ENCODE measurements at places on chromosomes 5 and 9.

DNA sequence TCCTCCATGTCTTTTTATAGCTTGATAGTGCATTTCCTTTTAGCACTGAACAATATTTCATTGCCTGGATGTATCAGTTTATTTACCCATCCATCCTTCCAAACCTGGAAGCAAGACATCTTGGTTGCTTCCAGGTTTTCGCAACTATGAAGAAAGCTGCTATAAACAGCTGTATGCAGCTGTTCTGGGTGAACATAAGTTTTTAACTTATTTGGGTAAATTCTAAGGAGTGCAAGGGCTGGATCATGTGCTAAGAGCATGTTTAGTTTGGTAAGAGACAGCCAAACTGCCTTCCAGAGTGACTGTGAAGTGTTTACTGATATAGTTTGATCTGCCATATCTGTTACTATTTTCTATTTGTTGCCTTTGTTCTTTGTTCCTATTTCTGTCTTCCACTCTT is 58.5 kb downstream of the CSF2 start:
- DNase-seq, result no peak

DNA sequence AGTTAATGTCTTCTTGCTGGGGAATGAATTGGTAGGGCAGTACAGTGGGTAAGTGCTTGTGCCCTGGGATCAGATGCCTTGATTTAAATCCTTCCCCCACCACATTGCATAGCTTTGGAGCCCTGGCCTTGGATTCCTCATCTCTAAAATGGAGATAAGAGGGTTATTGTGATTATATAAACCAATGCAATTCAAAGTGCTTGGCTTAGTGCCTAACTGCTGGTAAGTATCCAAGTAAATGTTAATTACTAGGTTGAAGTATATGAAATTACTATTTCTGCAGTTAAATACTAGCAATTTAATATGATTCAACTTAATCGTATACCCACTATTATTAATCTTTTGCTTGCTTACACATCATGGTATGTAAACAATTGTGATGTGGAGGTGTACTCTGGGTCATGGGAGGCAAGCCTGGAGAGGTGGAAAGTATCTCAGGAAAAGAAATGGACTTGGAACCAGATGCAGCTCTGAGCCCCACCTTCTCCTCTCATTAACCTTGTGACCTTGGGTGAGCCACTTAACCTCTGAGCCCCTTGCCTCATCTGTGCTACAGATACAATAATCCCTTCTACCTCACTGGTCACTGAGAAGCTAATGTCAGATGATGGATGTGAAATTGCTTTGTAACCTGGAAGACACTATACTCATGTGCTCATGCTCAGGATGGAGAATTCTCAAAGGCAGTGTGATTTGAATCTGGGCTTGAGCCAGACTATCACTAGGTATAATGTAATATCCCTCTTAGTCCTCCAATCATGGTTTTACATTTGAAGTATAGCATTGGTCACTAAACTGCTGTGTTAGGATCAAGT is 23.8 kb downstream of the NEUROG1 start:
- DNase-seq, result no peak

- DNase-seq, result no peak
Measured at GRCh38 chr5:142178651-142179050, 70.1 kb downstream of the NDFIP1 start.

- DNase-seq, result no peak
Measured at GRCh38 chr9:120950421-120951388, 24.1 kb upstream of the TRAF1 start.

- DNase-seq, result no peak
Measured at GRCh38 chr5:118711727-118712126, 276.6 kb downstream of the DTWD2 start.

GRCh38 chr9:135512241-135512603 is 9.0 kb upstream of the LCN1 start:
- DNase-seq, result no peak

- DNase-seq, result no peak
Measured at GRCh38 chr5:35799753-35800152, 56.9 kb upstream of the IL7R start.

DNA sequence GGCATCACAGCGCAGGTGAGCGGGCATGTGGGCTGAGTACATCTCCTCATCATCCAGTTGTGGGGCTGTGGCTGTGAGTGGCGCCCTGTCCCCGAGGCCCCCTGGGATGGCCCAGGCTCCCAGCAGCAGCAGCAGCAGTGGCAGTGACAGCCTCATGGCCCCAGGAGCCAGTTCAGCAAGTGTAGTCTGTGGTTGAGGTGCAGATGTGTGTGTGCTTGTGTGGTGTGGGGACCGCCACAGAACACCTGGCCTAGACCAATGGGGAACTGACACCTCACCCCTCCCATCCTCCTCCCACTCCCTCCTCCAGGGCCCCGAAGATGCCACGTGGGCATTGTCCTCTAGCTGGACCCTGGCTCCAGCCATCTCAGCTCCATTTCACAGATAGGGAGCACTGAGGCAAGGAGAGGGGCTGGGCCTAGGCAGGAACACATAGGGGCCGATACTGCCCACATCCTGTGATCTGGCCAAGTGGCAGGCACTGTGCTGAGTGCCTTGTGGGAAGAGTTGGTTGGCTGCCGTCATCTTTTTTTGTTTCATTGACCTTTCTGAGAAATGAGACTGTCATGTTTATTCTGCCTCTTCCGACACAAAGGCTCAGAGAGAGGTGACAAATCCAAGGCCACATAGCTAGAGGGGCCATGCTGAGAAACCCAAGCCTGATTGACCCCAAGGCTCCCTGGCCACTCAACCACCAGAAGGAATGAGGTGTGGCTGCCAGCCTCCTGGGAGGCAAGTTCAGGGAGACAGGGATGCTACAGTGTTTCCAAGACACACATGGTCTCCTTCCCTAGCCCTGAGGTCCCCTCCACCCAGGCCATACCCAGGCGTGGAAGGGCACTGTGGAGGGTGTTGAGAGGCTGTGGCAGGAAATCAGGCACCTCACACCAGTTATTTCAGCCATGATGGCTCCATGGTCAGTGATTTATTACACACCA is at the start of gene MZB1:
Gene MZB1 (minus strand): TSS at position 213 of the 938 bp plus-strand sequence. CDS start 57 bp downstream, at position 156.
- DNase-seq, result no peak

DNA sequence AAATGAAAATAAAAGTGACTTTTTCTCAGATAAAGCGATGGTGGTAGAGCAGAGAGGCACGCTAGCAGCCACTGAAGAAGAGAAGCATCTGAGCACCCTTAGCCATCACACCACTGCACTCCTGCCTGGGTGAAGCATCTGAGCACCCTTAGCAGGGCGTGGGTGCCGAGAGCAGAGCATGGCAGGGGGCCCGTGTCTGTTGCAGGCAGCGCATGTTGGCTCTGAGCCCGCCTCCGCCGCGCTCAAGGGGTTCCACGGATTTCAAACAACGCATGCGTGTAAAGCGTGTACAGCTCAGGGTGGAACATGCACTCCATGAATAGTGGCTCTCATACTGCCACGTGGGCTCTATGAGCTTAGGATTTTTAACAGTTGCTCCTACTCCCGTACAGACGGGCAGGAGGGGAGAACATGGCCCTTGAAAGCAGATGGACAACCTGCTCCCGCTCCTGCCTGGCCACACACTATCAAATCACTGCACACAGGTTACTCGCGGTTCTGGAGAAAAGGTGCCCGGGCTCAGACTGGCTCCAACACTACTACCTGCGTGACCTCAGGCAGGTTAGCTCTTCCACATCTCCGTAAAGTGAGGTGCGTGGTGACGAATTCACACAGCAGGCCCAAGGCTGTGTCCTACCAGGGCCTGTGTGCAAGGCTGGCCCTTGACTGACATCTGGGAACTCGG is 12.1 kb downstream of the LRRC14B start:
- DNase-seq, result no peak

GRCh38 chr9:88586452-88586851 is 51.5 kb downstream of the NXNL2 start:
- no peak for DNase-seq

DNA sequence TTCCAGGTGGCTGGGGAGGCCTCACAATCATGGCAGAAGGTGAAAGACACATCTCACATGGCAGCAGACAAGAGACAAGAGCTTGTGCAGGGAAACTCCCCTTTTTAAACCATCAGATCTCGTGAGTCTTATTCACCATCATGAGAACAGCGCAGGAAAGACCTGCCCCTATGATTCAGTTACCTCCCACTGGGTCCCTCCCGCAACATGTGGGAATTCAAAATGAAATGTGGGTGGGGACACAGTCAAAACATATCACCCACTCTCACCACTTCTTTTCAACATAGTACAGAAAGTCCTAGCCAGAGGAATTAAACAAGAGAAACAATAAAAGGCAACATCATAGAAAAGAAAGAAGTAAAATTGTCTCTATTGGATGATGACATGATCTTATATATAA is 223.4 kb upstream of the SLC24A2 start:
- DNase-seq, result no peak

DNA sequence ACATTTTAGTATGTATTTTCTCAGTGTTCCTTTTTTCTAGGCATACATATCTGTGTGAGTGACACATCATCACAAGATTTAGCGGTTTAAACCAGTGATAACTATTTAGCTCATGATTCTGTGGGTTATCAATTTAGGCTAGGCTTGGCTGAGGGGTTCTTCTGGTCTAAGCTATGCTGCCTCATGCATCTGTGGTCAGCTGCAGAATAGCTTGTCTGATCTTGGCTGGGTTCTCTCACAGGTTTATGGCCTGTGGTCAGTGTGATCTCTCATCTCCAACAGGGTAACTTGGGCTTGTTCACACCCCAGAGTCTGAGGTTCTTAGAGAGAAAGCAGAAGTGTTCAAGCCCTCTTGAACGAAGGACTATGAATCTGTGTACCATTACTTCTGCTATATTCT is 363.3 kb downstream of the KDM4C start:
- DNase-seq, result no peak

GRCh38 chr9:134226221-134226930 is 62.0 kb upstream of the RNU6ATAC start:
- peak; percentile 21 for DNase-seq

DNA sequence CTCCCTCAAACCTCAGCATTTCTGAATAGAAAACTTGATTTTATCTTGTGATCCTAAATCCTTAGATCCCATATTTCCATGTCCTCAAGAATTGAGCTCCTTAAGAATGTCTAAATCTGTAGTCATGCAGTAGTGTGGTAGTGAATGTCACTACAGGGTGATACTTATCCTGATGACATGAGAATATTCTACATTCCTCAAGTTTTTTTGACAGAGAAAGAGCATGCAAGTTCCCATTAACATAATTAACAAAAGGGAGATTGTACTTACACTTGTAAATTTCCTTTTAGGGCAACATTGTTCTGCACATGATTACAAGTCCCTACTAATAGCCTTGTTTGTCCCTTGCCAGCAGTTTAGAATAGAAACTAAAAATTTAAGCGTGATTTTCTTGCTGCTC is 352.3 kb downstream of the PTPRD start:
- DNase-seq, result no peak

- DNase-seq, result peak; percentile 3
Measured at GRCh38 chr5:39253196-39253595, 33.8 kb upstream of the FYB1 start.

- no peak for DNase-seq
Measured at GRCh38 chr5:127343866-127344265, 53.3 kb downstream of the MEGF10 start.

DNA sequence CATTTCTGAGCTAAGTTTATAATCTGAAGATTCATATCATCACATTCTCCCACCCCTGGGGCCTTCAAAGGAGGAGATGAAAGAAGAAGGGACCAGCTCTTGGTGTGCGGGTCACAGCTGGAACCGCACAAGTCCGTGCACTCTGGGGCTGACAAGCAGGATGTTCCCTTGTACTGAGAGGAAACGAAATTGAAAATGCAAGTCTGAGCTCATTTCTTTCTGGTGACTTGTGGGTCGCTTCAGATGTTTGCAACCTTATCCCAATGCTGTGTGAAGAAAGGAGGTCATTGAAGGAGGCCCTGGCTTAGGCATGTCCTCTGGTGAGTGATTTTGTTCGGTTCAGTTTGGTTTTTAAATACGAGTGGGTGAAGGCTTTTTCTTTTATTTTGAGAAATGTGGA is 59.6 kb downstream of the C9orf152 start:
- no peak for DNase-seq
